ENCODE measurements at places on chromosomes 6 and 20. TPM values are rescaled to one million over a fixed set of nuclear protein-coding genes. Genes with fewer than 3 reads are reported as not detected.

- no peak for DNase-seq
Observed at GRCh38 chr6:167807756-167808155, 19.0 kb upstream of the AFDN start.

Gene JPH2
- total RNA-seq, result 209 TPM

Gene LST1
- total RNA-seq, result 6.2 TPM

- DNase-seq, result no peak
Observed at GRCh38 chr6:122472022-122472340, 374 bp upstream of the SERINC1 start.

- DNase-seq, result no peak
Observed at GRCh38 chr6:41683273-41683522, 44.9 kb downstream of the MDFI start.

GRCh38 chr20:62748311-62748710 is 39.7 kb downstream of the NTSR1 start:
- no peak for DNase-seq

- no peak for DNase-seq
Observed at GRCh38 chr6:121791396-121792315, 356.2 kb downstream of the GJA1 start.

Gene TRAPPC3L
- total RNA-seq, result 0.20 TPM

DNA sequence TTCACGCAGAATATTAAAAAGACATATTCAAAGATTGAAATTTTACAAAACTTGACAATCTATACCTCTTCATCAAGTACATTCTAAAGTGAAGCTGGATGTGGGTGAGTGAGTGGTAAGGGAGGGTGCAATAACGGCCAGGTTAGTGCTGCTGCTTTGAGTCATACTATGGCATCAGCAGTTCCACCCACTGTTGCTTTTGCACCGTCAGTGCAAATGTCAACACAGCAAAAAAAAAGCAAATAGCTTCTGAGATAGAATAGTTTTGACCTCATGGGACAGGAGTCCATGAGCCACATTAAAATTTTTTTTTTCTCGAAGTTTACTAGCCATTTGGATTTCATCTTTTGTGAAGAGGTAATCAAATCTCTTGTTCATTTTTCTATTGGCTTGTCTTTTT is 31.8 kb downstream of the PSMF1 start:
- DNase-seq, result no peak

- DNase-seq, result no peak
Observed at GRCh38 chr20:56542489-56543030, 9.5 kb downstream of the FAM209B start.

DNA sequence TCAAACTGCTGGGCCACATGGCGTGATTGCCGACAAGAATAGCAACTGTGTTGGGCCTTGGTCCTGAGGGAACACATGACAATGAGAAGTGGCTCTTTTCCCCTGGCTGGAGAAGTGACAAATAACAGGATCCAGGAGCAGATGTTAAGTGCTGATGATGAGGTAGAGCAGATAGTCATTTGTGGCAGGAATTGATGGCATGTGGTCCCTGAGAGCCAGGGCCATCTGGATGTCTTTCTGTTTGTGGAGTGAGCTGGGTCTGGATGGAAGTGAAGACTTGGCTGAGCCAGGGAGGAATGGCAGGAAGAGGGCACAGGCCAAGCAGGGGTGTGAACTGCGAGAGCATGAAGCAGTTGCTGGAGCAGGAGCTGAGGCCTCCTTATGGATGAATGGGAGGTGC is 67.8 kb downstream of the SCAND1 start:
- DNase-seq, result peak; percentile 74

DNA sequence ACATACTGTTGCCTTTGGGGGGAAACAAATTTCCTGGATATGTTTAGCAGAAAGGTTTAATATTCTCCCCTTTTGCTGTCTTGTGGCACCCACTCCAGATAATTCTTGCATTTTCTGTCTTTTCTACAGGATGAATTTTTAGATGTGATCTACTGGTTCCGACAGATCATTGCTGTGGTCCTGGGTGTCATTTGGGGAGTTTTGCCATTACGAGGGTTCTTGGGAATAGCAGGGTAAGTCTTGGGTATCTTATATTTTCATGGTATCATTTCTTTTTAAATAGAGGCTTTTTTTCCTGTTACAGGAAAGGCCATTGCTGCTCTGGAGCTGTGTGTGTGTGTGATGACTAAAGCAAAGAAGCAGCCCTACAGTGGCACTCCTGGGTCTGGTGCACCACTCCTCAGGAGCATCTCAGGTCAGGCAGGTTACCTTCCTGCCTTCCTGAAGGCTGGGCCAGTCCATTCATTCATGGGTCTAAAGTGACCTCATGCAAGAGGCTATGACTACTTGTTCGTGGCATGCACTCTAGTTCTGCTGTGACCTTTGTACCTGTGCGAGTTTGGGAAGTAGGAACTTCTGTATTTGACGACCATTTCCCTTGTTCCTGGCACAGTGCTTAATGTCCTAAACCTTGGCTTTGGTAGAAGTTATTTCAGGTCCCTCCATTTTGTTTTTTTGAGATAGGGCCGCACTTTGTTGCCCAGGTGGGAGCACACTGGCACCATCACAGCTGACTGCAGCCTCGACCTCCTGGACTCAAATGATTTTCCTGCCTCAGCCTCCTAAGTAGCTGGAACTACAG is 2.2 kb downstream of the RAB5IF start:
- DNase-seq, result no peak

DNA sequence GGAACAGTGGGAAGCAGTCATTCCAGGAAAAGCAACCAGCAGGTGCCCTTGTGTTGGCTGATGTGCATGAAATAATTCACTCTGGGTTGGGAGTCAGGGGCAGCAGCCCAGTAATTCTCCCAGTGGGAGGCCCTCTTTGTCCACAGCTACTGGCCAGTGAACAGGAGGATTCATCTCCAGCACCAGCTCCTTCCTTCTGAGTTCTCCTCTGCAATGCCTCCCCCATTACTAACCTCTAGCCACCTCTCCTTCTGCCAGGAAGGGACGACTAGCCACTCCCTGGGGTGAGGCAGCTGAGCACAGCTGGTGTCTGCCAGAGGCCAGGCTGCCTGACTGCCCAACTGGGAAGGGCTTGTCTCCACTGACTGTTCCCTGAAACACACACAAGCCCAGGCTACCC is 12.5 kb upstream of the R3HDML start:
- DNase-seq, result no peak

DNA sequence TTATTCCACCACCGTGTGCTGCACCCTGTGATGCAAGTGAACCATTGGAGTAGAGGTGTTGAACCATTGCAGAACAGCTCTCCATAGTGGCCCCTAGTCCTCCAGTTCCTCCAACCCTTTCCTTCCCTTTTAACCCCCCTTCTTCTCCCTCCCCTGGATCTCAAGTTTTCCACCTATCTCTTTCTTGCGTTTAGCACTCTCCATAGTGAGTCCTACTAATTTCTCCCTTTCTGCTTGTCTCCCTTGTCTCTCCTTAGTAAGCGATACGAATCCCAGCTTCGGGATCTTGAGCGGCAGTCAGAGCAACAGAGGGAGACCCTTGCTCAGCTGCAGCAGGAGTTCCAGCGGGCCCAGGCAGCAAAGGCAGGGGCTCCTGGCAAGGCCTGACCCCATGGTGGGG is 1.1 kb downstream of the PFDN6 start:
- DNase-seq, result no peak

Gene PTCRA
- total RNA-seq, result not detected

GRCh38 chr20:57395111-57395966 is 4.1 kb downstream of the RBM38 start:
- DNase-seq, result peak; percentile 80

- no peak for DNase-seq
Observed at GRCh38 chr6:149046822-149047246, 270.7 kb upstream of the TAB2 start.

DNA sequence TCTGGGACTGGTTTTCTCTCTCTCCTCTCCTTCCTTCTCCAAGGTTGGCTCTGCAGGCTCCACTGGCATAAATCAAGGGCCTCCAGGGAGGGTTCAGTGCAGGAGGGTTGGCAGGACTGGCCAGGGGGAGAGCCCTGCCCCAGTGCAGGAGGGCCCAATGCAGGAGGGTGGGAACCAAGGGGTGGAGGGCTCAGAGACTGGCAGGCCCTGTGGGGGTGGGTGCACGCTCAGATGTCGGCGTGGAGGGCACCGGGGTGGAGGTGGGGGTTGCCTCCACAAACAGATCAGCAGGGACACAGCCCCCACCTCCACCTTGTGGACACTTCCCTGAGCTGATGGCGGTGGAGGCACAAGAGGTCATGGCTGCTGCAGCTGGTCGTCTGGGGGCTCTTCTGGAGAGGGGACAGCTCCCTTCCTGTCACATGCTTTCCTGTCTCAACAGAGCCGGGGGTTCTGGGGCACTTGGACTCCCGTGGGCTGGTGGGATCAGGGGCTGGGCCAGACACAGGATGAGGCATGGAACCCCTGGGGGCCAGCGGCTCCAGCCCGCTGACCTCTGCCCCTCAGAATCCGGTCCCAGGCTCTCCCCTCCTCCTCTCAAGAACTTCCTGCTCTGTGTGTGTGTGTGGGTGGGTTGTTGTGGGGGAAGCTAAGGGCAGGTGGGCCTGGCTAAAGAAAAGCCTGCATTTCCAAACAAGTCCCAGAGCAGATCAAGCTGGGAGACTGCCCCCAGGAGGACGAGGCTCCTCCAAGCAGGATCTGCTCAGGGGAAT is 2.7 kb upstream of the ABHD16B start:
- DNase-seq, result peak; percentile 73

- no peak for DNase-seq
Observed at GRCh38 chr20:8126841-8127378, 5.2 kb upstream of the PLCB1 start.

- DNase-seq, result no peak
Observed at GRCh38 chr20:41669708-41670263, 51.6 kb upstream of the CHD6 start.

Gene RRP36
- 25.5 TPM for total RNA-seq

Gene TRIM40
- not detected for total RNA-seq

GRCh38 chr6:52577022-52577777 is at the start of gene TRAM2:
Gene TRAM2, minus strand, starts transcription at chr6:52577060. Its CDS starts 145 bp downstream, at chr6:52576915.
- peak; percentile 86 for DNase-seq

Gene ZSWIM3
- 2.2 TPM for total RNA-seq

Gene GPR6
- total RNA-seq, result not detected

Gene SIGLEC1
- total RNA-seq, result 2.5 TPM

Gene TCF21
- total RNA-seq, result 16.6 TPM

Gene SASH1
- total RNA-seq, result 47.1 TPM

Gene RBPJL
- not detected for total RNA-seq

Gene CCN6
- not detected for total RNA-seq

DNA sequence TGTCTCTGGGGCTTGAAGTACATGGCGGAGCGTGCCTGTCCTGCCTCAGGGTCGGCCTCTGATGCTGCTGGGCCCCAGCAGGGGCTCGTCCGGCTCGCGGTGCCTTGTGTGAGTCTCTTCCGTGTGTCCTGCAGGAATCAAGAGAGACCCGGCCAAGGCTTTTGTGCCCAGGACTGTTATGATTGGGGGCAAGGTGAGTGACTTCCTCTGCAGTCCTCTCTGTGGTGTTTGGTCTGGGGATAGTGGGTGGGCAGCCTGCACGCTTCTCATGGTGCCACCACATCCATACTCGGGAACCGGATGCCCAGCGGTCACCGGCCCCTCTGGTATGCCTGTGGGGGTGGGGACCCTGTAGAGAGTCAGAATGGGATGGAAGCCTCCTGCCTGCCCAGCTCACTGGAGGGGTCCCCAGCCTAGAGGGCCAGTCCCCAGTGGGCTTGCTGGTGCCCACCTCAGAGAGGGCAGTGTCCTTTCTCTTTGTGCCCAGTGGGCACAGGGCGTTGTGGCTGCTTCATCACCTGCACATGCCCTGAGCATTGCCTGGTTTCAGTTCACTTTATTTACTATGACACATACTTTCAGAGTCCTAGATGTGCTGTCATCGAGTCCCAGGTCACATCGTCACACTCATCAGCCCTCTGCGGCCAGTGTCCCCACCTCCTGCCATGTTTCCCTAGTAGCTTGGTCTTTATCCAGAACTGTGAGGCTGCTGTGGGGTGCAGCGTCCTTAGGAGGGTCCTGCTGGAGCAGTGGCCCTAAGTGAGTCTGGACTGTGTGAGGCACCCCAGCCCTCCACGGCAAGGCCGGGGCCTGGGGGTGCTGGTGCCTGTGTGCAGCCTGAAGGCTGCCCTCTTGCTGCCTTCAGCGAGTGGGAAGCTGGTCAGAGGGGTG is 40.7 kb downstream of the PYGB start:
- no peak for DNase-seq

Gene ARMH2
- not detected for total RNA-seq

GRCh38 chr6:119647309-119647708 is 297.7 kb upstream of the MAN1A1 start:
- DNase-seq, result no peak

- no peak for DNase-seq
Observed at GRCh38 chr6:36596356-36596755, 2.2 kb downstream of the SRSF3 start.

Gene DEFB132
- total RNA-seq, result not detected

Gene BANF2
- total RNA-seq, result not detected

Gene LY6G6D
- not detected for total RNA-seq

Gene DDO
- total RNA-seq, result 29.6 TPM

Gene MROH8
- 7.6 TPM for total RNA-seq

GRCh38 chr20:35463455-35464300 is 8.3 kb downstream of the CEP250 start:
- DNase-seq, result peak; percentile 63

DNA sequence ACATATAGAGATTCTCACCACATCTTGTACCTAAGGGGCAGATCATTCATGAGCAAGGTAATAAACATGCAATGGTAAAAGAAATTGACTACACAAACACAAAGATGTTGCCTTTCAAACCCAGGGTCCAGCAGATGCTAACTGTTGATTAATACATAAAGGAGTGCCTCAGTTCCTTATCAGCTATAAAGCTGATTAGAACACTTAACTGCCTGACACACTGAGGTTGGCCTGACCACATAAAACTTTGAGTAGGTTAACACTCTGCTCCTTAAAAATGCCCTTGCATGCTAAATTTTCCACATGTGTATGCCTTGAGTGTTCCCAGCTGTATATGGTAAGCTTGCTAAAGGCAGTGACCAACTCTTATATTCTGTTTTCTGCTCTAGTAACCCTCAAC is 14.9 kb downstream of the CRISP2 start:
- DNase-seq, result no peak

- DNase-seq, result no peak
Observed at GRCh38 chr6:158222066-158222465, 53.9 kb downstream of the GTF2H5 start.

DNA sequence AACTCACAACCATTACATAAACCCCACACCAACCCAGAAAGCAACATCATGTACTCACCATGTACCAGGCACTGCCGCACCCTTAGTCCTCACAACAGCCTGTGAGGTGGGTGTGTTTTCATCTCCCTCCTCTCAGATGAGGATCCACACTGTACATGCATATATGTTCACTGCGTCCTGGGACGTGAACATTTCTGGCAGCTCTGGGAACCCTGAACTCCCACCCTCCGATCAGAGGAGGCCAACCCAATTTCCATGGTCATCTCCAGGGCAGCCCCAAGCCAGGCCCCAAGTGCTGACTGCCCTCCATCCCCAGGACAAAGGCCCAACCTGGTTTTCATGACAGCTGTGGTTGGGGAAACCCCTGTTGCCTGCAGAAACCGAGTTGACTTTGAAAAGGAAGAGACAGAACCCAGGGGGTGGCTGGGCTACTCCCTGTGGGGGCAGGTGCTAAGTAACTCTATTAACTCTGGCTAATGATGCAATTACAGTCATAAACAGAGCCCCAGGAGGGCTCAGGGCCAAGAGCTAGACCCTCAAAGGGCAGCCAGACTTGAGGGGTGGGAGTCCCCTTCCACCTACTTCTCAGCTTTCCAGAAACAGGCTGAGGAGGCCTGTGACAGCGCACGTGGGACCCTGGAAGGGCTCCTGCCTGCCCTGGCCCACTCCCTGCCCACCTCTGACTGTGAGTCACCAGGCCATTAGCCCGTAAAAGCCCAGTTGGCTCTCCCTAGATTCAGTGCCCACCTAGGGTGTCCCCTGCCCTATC is 2.6 kb downstream of the TFEB start:
- DNase-seq, result no peak

All from heart right ventricle (tissue), 16 donors.